Fibroblast of skin of left quadriceps (primary cell): ENCODE measurements at places on chromosomes 11 and 22.

DNA sequence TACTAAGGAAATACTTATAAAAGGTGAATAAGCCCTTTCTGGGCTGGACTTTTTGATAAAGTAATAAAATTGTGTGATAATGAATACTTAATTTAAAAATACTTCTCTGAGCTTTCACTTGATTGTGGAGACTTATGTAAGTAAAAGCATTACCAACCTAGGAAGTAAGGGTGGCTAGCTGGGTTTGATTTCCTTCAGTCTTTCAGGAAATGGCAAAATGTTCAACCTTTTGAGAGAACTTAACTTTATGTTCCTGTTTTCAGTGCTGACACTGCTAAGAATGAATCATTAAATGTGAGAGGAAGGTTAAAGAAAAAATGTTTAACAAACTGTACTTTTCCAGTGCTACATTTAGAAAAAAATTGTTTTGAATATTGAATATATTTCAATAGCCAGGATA, 900.3 kb downstream of the METTL15 start:
- DNase-seq: no peak

DNA sequence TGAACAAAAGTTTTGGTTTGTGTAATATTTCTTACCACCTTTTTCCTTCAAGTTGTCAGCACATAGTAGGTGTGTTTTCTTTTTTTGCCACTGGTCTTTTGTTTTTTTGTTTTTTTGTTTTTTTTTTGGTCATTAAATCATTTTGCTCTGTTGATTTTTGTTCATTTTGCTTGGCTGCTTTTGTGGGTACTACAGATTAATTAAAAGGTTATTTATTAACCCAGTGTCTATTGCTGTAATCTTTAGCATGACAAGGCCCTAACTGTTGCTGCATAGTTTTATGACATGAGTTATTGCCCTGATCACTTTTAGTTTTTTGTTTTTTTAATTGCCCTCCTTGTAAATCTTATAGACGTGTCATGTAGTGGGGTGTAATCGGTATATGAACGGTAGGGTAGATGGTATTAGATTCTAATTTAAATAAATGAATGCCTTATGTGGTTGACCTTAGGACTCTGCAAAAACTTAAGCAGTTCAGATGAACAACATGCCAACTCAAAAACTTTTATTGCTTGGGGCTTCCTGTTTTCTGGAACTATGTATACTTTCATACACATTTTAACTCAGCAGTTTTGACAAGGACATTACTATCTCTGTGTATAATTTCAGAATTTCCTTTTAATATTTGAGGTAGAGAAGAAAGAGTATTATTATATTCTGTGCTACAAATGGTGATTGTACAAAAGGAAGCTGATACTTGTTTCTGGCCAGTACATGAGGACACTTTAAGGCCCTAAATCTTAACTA, 7.9 kb downstream of the EWSR1 start:
- DNase-seq: no peak

DNA sequence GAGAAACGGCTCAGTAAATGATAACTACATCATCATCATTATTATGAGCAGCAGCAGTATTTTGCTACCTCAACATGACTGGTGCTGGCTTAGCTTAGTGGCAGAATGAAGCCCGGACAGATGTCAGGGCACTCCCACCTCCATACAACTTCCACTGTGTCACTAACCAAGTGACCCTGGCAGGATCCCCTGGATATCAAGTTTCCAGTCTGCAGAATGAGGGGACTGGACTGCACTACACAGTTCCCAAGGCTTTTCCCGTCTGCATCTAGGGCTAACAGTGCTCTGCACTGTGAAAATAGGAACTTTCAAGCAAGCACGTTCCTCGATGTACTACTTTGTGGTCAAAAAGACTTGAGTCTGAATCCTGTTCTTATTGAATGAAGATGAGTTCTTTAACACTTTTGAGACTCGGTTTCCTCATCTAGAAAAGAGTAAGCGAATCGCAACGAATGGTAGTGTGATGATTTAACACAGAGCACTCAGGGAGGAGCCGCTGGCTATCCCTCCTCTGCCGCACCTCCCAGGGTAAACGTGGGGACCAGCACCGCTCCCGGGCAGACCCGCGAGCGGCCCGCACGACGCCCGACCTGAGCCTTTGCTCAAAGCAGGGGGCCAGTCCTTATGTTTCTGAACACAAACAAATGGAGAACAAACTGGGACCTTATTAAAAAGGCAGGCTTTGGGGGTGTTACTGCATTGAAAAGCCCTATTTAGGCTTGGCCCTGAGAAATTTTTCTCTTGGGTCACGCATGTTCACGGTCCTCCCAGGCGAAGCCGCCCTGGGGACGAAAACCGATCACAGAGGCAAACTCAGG, 910 bp downstream of the CLTCL1 start:
- no peak for DNase-seq

DNA sequence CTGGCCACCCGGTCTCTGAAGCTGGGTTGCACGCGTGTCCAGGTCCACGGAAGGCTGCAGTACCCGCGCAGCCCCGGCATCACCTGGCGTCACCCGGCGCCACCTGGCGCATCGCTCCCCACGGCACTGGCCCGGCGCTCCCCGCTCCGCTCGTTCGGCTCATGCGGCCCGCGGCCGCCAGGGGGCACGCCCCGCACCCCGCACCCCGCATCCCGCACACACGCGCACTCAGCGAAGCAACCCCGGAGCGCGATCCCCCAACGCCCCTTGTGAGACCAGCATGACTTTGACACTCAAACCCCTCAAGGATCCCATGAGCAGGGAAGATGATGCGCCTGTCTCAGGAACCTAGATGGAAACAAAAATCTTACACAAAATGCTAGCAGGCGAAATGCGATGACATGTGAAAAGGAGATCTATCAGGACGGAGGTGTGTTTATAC, 11.9 kb downstream of the B3GNT6 start:
- DNase-seq: no peak

- no peak for DNase-seq
Observed at GRCh38 chr11:74015919-74016684, 7.2 kb upstream of the UCP3 start.

GRCh38 chr22:30287648-30288418, 1.5 kb downstream of the CASTOR1 start:
- DNase-seq: peak; percentile 68

GRCh38 chr11:119025978-119026766, 4.5 kb downstream of the SLC37A4 start:
- DNase-seq: no peak

DNA sequence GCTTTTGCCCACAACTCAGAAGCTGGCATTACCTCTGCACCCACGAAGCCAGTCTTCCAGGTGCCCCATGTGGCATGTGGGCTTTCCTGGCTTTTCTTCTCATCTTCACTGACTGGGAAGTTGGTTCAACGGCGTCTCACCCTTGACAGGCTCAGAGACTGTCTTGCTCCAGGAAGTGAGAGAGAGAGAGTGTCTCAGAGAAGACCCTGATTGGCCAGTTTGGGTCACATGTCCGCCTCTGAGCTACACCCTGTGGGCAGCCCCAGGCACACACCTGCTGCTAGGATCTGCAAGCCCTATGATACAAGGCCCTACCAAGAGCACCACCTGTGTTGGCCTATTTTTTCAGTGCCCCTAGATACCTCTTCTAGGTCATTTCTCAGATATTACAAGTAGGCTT, 39.0 kb downstream of the RTL6 start:
- DNase-seq: no peak
